PC-3 (cell line): ENCODE measurements at places on chromosomes 7 and 10. TPM values are rescaled to one million over a fixed set of nuclear protein-coding genes. Genes with fewer than 3 reads are reported as not detected.

DNA sequence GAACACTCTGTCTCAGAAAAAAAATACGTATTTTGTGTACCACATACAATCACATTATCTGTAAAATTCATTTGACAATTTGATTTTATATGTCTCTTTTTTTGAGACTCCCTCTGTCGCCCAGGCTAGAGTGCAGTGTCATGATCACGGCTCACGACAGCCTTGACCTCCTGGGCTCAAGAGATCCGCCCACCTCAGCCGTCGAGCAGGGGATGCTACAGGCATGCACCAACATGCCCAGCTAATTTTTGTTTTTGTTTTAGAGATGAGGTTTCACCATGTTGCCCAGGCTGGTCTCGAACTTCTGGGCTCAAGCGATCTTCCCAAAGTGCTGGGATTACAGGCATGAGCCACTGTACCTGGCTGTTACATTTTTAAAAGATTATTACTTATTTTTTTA, 11.6 kb upstream of the BAZ1B start:
- no peak overlapping the region for H3K27ac ChIP-seq
- H3K36me3 ChIP-seq, result peaks cover 7% of the 10 kb centered on the region; the same call in 1 of the 2 replicates
- no peak for DNase-seq

DNA sequence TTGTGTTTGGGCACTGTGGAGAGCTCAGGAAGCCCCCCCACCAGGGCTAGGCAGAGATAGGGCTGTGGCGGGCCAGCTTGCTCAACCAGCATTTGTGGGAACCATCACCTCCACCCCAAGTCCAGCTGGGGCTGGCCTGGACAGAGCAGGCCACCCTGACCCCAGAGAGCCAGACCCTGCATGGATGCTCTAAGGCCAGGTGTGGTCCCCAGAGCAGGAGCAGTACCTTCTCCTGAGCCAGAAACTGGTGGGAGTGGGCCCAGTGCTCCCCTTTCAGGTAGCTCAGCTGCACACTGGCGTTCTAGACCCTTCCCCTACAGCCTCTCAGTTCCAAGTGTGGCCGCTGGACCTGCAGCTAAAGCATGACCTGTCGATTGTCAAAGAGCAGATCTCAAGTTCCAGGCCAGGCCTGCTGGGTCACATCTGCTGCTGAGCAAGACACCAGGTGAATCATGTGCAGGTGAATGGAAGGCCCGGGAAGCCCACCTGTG, 57.2 kb downstream of the RASGEF1A start:
- H3K27ac ChIP-seq, result no peak overlapping the region
- no peak for DNase-seq
- H3K27me3 ChIP-seq, result no peaks in the 10 kb centered on the region
- H3K4me3 ChIP-seq, result no peak overlapping the region

- no peak overlapping the region for H3K4me3 ChIP-seq
- no peak overlapping the region for H3K27ac ChIP-seq
- no peaks in the 10 kb centered on the region for H3K27me3 ChIP-seq
- DNase-seq, result no peak
Measured at GRCh38 chr10:60979667-60980104, 35.7 kb upstream of the RHOBTB1 start.

DNA sequence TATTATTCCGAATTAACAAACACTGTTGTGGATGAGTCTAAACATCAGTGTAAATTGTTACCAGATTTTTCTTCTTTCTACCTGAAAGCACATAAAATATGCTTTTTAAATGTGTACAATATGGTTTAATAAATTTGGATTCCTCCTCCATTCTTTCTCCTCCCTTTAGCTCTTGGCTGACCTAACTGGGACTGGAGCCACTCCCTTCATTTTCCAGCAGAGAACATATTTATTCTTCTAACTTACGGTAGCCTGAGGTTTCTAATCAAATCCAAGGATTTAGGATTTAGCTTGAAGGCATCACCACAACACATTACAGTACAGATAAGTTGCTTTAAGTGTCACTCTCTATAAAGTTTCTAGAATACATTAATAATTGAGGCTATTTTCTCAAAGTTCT, 88.2 kb upstream of the SEMA3C start:
- no peaks in the 10 kb centered on the region for H3K36me3 ChIP-seq
- DNase-seq, result no peak
- H3K27me3 ChIP-seq, result no peaks in the 10 kb centered on the region
- H3K4me3 ChIP-seq, result no peak overlapping the region

The HSPA12A gene
- total RNA-seq, result 1.8 and 3.1 TPM in 2 replicates

DNA sequence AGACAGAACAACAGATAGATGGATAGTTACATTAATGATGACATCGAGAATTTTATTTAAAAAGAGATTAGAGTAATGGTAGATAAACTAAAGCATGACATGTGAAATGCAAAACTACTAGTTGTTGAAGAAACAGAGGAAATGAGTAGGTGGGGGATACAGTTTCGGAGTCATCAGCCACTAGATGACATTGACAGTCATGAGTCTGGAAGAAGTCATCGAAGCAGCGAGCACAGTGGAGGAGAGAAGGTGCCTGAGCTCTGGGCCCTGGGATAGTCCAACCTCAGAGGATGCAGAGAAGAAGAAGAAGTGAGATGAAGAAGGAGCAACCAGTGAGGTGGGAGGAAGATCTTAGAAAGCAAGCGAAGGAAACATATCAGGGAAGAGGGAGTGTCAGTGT, 20.2 kb upstream of the SEC61A2 start:
- no peaks in the 10 kb centered on the region for H3K4me1 ChIP-seq
- no peak overlapping the region for H3K4me3 ChIP-seq
- no peak overlapping the region for H3K27ac ChIP-seq
- H3K27me3 ChIP-seq, result no peaks in the 10 kb centered on the region
- DNase-seq, result no peak

The AUTS2 gene
- total RNA-seq, result not detected in 2 replicates

GRCh38 chr10:89588671-89589070, 53.3 kb upstream of the SLC16A12 start:
- peaks cover 16% of the 10 kb centered on the region for H3K4me1 ChIP-seq
- no peak overlapping the region for H3K4me3 ChIP-seq
- no peak overlapping the region for H3K27ac ChIP-seq
- H3K27me3 ChIP-seq, result no peaks in the 10 kb centered on the region
- no peak for DNase-seq

- no peak for DNase-seq
- no peak overlapping the region for H3K27ac ChIP-seq
- H3K4me3 ChIP-seq, result no peak overlapping the region
- H3K4me1 ChIP-seq, result no peaks in the 10 kb centered on the region
- H3K27me3 ChIP-seq, result no peaks in the 10 kb centered on the region
- H3K36me3 ChIP-seq, result no peaks in the 10 kb centered on the region
Measured at GRCh38 chr10:16904049-16904448, 86.8 kb upstream of the RSU1 start.

The HTR7 gene
- total RNA-seq, result 0.29 and 0.62 TPM in 2 replicates

The PRDX3 gene
- 125 and 153 TPM in 2 replicates for total RNA-seq

DNA sequence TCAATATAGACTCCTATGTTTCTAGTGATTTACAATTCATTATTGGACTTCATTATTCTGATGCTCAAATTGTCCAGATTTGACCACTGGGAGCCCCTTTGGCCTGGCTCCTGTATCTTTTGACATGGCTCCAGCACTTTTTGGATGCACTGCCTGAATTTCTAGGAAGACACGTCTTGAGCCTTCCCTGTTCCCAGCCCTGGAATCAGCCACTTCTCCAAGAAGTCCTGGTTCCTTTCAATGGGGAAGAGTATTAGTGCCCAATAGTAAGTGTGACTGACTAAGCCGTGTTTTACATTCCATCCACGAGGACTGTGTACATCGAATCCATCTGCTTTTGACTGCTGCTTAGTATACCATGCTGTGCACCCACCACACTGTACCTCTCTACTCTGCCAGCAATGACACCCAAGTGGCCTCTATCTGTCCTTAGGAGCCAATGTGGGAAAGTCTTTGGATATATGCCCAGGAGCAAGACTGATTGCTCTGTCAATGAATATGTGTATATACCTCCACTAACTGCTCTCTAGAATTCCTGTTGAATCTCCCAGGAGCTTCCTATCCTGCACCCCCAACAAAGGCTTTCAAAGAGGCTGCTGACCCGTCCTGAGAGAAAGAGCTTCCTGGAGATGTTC, 23.2 kb upstream of the NPFFR1 start:
- no peaks in the 10 kb centered on the region for H3K36me3 ChIP-seq
- H3K27ac ChIP-seq, result no peak overlapping the region
- DNase-seq, result no peak
- no peaks in the 10 kb centered on the region for H3K4me1 ChIP-seq

DNA sequence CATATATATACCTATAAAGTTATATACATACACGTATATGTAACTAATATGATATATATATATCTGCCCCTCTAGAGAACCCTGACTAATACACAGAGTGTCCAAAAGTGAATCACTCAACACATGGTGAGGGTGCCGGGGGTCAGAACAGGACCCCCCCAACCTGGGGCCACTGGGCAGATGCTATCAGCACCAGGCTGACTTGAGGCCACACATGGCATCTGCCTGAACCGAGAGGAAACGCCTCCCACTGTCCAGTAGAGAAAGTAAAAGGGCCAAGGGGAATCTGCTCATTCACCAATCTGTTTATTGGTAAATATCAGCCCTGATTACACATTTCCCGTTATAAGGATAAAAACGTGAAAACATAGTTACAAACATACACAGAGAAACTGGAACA, 218.3 kb downstream of the PTPRN2 start:
- H3K27ac ChIP-seq, result no peak overlapping the region
- H3K27me3 ChIP-seq, result peaks cover 34% of the 10 kb centered on the region
- no peak for DNase-seq
- no peak overlapping the region for H3K4me3 ChIP-seq
- H3K36me3 ChIP-seq, result no peaks in the 10 kb centered on the region

The IMPDH1 gene
- total RNA-seq, result 128 and 142 TPM in 2 replicates

DNA sequence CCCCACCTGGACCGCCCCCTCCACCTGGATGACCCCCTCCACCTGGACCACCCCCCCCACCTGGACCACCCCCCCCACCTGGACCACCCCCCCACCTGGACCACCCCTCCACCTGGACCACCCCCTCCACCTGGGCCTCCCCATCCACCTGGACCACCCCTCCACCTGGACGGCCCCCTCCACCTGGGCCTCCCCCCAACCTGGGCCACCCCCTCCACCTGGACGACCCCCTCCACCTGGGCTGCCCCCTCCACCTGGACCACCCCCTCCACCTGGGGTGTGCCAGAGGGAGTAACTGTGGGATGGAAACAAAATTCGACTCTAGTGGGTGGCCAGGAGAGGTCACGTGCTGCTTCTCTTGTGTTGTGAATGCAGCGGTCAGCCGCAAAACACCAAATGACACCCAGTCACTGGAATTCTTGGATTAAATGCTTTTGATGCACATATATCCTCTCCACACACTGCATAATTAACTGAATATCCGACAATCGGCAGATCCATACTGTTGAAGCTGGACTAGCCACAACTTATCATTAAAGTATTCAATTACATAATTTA, 316.7 kb downstream of the PTPRN2 start:
- no peak overlapping the region for H3K4me3 ChIP-seq
- no peak overlapping the region for H3K27ac ChIP-seq
- no peaks in the 10 kb centered on the region for H3K36me3 ChIP-seq
- no peaks in the 10 kb centered on the region for H3K4me1 ChIP-seq
- H3K27me3 ChIP-seq, result no peaks in the 10 kb centered on the region

GRCh38 chr7:101140746-101141382, 13.4 kb upstream of the AP1S1 start:
- peak overlapping the region; percentile 57 for H3K27ac ChIP-seq
- no peaks in the 10 kb centered on the region for H3K27me3 ChIP-seq
- H3K36me3 ChIP-seq, result no peaks in the 10 kb centered on the region
- peak; percentile 65 for DNase-seq
- no peak overlapping the region for H3K4me3 ChIP-seq
- H3K4me1 ChIP-seq, result peaks cover 36% of the 10 kb centered on the region

DNA sequence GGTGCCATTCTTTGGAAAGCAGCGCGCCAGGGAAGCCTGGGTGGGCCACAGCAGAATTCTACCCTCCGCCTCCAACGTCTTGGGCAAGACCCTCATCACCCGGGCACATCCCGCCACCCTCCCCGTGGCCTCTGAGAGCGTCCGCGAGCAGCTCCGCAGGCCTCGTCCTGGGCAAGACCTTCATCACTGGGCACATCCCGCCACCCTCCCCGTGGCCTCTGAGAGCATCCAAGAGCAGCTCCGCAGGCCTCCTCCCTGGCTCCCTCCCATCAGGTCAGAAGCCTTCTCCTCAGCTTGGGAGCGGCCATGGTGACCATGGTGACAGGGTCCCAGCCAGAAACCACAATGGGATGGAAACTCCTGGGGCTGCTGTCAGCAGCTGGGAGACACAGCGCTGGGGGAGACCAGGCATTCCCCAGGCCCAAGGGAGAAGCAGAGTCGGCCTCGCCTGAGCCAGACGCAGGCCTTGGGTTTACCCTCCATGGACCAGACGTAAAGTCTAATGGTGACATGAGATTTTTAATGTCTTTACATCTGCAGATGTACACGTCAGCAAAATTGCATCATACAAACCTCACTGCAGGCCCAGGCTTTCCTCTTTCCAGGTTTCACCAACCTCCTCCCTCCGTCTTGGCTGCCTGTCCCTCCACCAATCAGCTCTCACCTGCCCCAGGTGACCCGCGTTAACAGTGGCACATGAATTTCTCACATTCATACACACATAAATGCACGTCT, 55.1 kb upstream of the PPP2R2D start:
- peaks cover 30% of the 10 kb centered on the region for H3K27me3 ChIP-seq
- no peak overlapping the region for H3K27ac ChIP-seq
- no peak overlapping the region for H3K4me3 ChIP-seq
- no peaks in the 10 kb centered on the region for H3K4me1 ChIP-seq
